ENCODE measurements at places on chromosomes 7 and 10.
A peak's percentile ranks its signal among the peaks of the same experiment; 100 is the strongest.

GRCh38 chr10:116783011-116783655, 40.8 kb upstream of the HSPA12A start:
- no peak for DNase-seq

DNA sequence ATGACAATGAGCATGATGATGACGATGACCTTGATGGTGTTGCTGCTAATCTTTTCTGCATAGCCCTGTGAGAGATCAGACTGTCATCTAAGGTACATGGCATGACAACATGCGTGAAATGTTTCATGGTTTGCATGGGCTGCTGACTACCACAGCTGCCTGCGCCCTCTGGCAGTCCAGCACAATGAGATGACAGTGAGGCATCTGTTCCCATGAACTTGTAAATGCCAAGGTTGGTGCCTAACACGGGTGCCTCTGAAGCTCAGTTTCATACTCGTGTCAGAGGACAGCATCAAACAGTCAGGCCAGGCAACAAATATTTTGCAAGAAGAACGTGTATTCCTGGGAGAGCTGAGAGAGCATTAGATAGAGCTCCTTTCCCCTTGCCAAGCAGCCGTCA, 122.0 kb upstream of the PRKCQ start:
- no peak for DNase-seq

DNA sequence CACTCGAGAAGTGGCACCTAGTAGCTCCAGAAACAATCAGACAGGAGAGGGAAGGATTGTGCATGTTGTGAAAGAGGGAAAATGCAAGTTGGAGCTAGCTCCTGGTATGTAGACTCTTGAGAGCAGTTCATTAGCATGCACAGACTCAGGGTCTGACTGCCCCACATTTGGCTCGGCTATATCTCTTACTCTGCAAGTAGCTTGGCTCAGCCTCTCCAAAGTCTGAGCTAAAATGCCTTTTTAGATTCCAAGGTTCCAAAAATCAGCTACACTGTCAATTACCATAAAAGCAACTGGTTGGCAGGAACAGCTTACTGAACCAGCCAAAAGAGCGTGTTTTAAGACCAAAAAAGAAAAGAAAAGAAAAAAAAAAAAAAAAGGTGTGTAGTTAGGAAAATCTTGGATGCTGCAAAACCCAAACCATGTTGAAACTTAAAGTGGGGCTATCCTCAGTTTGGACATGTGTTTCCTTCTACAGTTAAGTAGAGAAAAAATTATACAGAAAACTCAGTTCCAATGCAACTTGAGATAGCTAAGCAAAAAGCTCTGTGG, 65.5 kb downstream of the MKX start:
- no peak for DNase-seq

- no peak for DNase-seq
Observed at GRCh38 chr7:74619235-74619860, 38.2 kb upstream of the GTF2I start.

GRCh38 chr7:24229481-24230226, 54.3 kb upstream of the NPY start:
- no peak for DNase-seq

- no peak for DNase-seq
Observed at GRCh38 chr7:55592492-55592891, 20.2 kb upstream of the VOPP1 start.

DNA sequence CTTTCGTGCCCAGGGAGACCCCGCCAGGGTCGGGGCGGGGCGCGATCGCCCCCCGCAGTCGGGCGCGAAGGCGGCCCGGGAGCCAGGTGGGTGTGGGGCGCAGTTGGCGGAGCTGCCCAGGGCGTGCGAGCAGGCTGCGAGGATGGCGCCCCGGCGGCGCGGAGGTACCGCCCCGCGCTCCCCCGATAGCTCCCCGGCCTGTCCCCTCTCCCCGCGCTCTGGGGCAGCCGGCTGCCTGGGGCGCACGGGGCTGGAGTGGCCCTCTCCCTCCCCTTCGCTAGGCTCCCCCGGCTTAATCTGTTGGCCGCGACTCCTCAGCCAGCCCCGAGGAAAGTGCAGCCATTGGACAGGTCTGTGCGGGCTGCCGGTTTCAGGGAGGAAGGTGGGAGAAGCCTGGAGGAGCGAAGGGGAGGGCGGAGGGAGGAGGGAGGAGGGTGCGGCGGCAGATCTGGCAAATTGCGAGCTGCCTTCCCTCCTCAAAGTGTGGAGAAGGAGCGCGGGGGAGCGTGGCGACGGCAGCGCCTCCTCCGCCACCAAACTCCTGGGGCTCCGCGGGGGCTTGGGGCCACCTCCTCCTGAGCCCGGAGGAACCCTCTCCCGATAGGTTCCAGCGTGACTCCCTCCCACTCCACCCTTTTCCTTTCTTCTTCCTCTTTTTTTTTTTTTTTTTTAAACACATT, 361 bp upstream of the PLXDC2 start:
- no peak for DNase-seq

DNA sequence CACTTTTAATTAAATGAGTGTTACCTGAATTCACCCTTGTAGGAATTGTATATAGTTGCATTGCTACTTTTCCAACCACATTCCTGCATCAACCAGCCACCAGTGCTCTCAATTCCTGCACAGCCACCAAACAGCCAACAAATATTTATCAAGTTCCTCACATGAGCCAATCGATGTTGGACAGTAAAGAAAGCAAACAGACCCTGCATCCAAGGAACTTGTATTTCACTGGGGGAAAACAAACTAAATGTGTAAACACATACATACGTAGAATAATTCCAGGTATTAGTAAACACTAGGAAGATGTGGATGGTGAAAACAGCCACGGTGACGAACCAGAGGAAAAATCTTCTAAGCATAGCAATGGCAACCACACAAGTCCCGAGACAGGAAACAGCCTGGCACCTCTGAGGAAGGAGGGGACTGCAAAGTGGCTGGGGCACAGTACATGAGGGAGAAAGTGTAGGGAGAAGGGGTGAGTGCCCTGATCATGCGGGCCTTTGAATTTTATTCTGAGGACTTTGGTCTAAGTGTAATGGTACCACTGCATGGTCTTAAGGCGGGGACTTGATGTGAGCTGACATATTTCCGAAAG, 111.2 kb downstream of the XRCC2 start:
- no peak for DNase-seq

GRCh38 chr10:116170815-116171250, 102.2 kb downstream of the GFRA1 start:
- DNase-seq, result no peak

DNA sequence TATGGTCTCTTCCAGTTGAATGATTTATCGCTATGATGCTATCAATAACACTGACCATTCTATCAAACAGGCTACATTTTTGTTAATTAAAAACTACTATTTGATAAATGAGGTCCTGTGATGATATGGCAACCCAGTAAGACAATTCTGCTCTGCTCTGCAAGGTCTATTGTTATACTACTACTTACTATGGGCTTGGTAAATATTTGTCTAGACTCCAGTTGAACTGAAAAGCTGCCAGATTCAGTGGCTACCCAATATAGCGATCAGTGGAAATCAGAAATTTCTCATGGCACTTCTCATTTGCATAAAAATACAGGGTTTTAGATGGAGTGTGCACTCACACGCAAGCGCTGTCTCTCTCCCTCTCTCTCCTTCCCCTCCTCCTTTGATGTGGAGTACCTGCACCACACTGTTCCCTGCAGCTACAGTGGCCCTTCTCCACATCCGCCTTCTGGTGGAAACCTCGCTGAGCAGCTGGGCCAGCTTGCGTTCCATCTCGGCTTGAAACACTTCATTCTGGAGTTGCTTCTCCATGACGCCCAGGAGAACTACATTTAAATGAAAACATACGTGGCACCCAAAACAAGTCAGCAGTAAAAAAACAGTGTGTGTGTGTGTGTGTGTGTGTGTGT, 77.9 kb downstream of the KIAA1549 start:
- peak; percentile 51 for DNase-seq

DNA sequence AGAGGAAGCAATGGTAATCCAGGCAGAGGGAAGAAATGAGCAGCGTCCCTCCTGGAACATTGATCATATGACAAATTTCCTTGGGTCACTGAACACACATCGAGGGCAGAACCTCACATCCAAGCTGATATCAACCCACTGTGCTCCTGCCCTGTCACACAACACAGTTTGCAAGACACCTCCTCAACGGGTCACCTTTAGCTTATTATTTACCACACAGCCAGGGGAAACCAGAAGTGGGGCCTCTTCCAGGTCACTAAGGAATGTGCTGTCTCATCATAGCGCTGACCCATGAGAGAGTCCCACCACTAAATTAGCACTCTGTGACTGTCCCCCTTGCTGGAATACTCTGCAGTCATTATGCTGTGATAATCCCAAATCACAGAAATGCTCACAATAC, 69.7 kb upstream of the PPP1R3C start:
- DNase-seq, result no peak

DNA sequence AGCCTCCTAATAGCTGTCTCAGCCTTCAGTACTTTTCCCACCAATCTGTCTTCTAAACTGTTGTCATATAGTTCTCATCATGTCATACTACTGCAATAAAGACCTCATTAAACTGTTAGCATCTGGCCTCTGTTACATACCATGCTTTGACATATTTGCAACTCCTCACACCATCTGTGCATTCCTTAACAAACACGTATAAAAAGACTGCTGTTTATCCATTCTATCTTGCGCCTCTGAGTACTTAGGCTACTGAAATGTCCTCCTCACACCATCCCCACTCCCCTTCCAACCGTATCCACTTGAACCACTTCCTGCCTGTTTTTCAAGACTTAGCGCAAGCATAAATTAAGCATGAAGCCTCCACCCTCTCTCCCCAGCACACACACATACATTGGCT, 41.6 kb downstream of the SLC16A9 start:
- no peak for DNase-seq
